8988T (cell line): ENCODE measurements at places on chromosomes 11 and 22.
A peak's percentile ranks its signal among the peaks of the same experiment; 100 is the strongest.

- no peak for DNase-seq
Measured at GRCh38 chr11:70209391-70209912, 6.4 kb downstream of the FADD start.

GRCh38 chr11:110525883-110526282, 96.1 kb downstream of the FDX1 start:
- DNase-seq, result no peak

GRCh38 chr11:102168481-102168880, 58.2 kb downstream of the YAP1 start:
- DNase-seq, result no peak

- no peak for DNase-seq
Measured at GRCh38 chr11:1870326-1870696, 17.4 kb downstream of the LSP1 start.

GRCh38 chr22:17705951-17706900, 67.7 kb downstream of the BCL2L13 start:
- DNase-seq, result peak; percentile 32

DNA sequence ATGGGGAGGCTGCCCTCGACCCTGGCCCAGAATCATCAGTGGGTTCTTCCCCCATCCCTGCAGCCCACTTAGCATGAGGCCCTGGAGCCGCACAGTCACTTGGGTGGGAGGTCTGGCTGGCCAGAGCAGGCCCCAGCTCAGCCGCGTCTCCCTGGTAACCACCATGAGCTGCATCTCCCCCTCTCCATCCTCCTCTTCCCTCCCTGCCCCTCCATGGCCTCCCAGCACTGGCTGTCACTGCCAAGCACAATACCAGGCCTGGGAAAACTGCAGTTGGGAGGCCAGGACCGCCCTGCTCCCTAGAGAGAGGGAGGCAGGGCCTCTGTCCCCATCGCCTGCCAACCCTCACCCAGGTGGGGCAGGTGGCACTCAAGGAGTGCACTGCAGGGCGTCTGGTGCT, 8.0 kb downstream of the CSDC2 start:
- no peak for DNase-seq

DNA sequence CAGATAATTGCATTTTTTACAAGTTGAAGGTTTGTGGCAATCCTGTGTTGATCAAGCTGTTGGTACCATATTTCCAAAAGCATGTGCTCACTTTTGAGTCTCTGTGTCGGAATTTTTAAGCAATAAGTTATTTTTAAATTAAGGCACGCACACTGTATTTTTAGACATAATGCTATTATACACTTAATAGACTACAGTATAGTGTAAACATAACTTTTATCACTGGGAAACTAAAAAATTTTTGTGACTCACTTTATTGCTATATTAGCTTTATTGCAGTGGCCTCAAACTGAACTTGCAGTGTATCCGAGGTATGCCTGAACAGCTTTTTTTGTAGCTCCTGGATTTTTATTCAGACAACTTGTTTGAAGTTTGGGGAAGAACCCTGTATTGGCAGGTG, 31.3 kb upstream of the RRM1 start:
- no peak for DNase-seq

DNA sequence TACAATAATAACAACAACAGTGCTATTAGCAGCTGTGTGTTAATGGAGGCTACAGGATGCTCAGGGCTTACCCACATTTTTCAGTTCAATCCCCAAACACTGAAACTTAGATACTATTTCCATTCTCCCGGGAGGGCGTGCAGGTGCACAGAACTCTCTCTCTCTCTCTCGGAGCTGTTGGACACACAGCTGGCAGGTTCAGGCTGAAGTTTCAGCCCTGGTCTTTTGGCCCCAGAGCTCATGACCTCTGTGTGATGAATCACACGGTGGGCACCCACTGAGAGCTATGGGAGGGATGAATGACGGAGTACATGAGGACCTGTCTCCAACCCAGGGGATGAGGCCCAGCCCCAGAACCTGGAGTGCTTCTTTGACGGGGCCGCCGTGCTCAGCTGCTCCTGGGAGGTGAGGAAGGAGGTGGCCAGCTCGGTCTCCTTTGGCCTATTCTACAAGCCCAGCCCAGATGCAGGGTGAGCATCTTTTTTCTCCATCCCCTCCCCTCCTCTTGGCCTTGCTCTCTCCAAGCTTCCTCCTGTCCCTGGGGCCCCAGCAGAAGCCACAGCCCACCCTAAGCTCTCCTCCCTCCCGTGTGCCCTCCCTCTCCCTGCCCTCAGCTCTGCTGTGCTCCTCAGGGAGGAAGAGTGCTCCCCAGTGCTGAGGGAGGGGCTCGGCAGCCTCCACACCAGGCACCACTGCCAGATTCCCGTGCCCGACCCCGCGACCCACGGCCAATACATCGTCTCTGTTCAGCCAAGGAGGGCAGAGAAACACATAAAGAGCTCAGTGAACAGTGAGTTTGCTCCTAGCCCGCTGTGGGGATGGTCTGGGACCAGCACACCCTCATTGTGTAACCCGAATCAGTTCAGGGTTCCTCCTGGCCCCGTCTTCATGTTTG, 16.9 kb downstream of the CSF2RB start:
- DNase-seq, result no peak

GRCh38 chr11:79860336-79860735, 419.5 kb upstream of the TENM4 start:
- no peak for DNase-seq

DNA sequence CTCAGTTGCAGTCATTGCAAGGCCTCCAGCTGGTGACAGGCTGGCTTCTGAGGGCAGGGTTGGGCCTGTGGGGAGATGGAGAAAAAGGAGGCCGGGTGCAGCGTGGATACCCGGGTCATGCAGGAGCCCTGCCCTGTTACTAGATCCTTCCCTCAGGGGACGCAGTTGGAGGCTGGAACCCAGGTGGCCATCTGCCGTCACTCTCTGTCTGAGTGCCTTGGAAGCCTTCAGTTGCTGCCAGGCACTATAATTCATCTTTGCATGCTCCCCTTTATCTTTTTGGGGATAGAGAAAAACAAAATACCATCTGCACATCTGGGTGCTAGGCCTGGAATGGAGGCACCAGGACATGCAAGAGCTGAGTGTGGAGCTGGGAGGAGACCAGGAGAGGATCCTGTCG, 82.7 kb downstream of the TP53I11 start:
- DNase-seq, result no peak

- DNase-seq, result peak; percentile 66
Measured at GRCh38 chr11:94563176-94563847, 3.9 kb upstream of the PIWIL4 start.

DNA sequence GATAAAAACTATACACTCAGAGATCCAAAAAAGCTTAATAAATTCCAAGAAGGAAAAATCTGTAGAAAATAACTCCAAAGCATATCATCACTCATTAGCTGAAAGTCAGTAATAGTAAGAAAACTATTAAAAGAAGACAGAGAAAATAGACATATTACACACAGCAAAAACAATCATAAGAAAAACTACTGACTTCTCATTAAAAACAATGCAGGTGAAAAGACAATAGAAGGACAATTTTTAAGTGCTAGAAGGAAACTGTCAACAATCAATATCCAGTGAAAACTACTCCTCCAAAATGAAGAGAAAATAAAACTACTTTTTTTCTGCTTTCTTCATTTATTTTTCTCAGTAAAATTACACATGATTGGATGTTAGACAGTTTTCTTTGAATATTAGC, 56.5 kb downstream of the BLID start:
- DNase-seq, result no peak

- no peak for DNase-seq
Measured at GRCh38 chr11:22666325-22666687, at the start of gene GAS2. GAS2 (plus strand) TSS chr11:22666611; CDS start chr11:22674870, 8,259 bp downstream.

DNA sequence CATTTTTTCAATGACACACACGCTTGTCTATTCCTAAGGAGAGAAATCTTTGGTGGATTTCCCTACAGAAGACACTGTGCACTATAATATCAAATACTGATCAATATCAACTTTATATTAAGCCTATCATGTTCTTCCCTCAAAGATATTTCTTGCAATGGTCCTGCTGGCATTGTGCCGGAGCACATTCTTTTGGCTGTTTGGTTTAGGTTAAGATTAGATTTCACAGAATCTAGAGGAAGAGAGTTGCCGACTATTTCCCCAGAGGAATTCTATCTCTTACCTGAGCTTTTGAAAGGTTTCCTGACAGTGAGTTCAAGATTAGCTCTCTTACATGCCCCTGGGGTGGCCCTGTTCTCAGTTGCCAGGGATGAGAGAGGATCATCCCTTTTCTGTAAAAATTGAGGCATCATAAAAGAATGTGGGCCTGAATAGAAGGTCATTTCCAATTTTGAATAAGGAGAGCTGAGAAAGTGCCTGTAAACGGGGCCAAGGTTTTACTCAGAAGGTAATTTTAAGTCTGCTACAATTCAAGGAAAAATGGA, 180.6 kb upstream of the ARHGAP20 start:
- no peak for DNase-seq

GRCh38 chr22:49262167-49262566, 565.5 kb downstream of the BRD1 start:
- DNase-seq, result no peak

DNA sequence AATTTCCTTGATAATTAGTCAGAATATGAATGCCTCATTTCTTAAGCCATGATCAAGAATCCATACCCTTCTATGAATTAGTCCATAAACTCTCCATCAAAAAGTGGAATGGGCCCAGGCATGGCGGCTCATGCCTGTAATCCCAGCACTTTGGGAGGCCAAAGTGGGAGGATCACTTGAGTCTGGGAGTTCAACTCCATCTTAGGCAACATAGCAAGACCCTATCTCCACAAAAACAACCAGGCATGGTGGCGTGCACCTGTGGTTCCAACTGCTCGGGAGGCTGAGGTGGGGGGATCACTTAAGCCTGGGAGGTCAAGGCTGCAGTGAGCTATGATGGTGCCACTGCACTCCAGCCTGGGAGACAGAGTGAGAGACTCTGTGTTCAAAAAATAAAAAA, 52.1 kb upstream of the SHANK2 start:
- DNase-seq, result no peak

DNA sequence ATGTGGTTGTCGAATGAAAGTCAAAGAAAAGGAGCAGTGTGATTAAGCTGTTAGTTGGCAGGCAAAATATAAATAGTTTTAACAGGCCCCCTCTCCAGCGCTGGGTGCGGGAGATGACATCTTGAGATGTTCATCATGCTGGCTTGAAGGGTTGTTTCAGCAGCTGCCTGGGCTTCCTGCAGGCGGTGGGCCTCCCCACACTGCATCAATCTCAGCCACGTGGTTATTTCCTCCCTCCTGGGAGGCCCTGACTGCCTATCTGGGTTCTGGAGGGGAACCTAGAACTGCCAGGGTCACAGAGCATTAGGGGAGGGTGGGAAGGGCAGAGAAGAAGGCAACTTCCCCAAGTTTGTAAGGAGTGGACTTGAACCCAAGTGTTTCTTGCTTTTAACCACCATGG, 173.3 kb upstream of the SYT13 start:
- DNase-seq, result no peak

- no peak for DNase-seq
Measured at GRCh38 chr11:67463680-67464410, 5.2 kb downstream of the TMEM134 start.

- no peak for DNase-seq
Measured at GRCh38 chr22:41891407-41891806, 23.5 kb downstream of the SHISA8 start.

DNA sequence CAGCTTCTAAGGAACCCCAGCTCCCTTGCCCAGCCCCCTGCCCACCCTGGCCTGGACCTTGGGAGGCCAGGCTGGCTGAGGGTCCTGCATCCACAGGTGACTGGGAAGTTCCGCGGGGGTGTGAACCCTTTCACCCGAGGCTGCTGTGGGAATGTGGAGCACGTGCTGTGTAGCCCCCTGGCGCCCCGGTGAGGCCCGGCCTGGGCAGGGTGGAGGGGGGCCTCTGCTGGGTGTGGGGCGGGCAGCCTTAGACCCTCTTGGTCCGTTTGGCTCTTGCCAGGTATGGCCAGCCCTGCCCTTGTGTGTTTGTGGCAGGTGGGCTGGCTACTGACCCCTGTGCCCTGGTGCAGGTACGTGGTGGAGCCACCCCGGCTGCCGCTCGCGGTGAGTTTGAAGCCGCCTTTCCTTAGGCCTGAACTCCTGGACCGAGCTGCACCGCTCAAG, 8.9 kb downstream of the ZDHHC8 start:
- no peak for DNase-seq

DNA sequence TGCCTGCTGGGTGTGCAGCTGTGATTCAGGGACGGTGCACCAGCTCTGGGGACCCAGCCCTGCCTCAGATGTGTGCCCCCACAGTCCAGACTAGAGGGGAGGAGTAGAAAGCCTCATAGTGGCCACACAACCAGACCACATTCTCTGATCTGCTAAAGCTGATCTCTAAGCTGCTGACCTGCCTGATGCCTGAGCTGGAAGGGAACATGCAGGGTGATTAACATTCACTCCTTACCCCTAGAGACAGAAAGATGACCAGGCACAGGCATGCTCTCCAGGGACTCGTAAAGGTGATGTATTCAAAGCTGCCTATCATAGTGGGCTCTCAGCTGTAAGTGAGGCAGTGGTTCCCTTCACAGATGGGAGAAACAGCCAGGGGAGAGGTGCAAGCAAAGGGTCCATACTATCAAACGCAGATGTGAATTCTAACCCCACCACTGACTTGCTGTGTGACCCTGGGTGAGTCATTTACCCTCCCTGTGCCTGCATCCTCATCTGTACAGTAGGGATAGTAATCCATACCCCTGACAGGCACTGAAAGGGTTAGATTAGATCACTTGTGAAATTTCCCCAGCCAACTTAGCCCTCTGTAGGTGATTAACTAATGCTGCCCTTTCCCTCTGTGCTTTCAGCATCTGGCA, 29.0 kb upstream of the LRRC32 start:
- no peak for DNase-seq

DNA sequence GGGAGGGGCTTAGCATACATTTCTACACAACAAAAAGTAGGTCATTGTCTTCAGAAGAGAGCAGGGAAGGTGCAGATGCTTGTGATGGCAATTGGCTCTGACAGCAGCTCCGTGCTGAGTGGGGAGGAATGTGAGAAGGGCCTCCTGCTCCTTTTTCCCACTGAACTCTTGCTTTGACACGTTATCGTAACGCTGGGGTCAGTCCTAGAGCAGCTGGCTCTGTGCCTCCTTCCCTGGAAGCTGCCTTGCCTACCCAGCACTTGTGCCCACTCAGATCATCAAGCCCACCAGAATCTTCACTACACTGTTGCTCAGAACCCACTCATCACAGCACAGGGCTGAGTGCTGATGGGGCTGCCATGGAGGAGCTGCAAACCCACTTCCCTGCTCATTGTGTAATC, 14.9 kb upstream of the NAV2 start:
- DNase-seq, result no peak

- no peak for DNase-seq
Measured at GRCh38 chr11:45347348-45348082, 61.4 kb upstream of the SYT13 start.
